Activated T-helper 1 cell treated with Interleukin-2 at 50 U/mL for 16 hours (primary cell): ENCODE measurements at places on chromosomes 3 and 15.
A peak's percentile ranks its signal among the peaks of the same experiment; 100 is the strongest.

DNA sequence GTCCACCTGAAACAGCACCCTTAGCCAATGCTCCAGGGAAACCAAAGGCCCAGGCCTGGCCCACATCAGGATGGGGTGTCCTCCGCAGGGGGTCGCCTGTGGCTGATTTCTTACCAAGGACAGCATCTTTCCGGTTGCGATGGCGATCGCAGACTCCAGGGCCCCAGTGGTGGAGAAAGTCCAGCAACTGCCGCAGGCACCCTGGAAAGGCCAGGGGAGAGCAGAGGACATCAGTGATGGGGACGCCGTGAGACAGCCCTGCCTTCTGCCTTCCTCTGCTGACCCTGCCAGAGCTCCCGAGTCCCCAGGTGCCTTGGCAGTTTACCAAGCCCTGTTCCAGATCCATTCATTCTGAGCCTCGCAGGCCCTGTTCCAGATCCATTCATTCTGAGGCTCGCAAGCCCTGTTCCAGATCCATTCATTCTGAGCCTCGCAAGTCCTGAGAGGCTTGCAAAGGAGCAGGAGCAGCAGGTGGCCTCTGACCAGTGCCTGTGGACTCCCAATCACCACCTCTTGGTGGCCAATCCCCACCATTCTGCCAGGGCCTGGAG is 12.5 kb downstream of the CTSH start:
- DNase-seq, result no peak

DNA sequence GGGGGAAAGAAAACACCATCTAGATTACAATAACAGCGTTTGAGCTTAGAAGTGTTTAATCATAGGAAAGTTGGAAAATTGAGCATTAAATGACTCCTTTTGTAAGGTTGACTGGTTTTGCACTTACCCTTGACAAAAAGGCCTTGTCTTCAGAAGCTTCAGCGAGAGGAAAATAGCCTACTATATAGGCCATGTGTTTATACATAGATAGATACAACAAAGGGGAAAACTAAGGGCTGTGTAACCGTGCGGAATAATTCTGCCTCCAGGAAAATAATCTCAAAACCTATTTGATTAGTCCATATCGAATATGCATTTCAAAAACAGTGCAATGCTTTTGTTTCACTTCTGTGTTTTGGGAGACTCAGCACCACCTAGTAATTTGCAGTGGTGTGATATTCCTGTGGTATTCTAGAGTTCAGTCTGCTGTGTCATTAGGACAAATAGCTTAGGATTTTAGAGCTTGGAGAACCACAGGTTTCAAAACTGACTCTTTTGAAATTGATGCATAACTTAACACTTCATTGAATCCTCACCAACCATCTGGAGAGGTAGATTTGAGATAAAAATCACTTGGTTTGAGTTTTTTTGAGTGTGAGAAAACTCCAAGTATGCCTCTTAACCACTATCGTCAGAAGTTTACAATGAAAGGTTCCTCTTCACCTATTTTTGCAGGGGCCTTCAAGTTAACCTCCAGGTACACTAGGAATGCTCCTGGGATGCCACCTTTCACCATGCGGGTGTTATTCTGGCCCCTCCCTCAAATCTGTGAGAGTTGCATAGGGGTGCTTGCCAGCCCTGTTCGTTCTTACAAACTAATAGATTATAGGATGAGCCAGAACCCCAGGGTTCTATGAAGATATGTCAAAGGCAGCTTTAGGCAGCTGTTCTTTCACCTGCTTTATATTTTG is 1.9 kb downstream of the ARHGAP31 start:
- DNase-seq, result no peak

- DNase-seq, result no peak
These were observed 107.9 kb upstream of the FAM174B start for GRCh38 chr15:92763459-92763858.

- no peak for DNase-seq
These were observed 65.8 kb downstream of the PEAK1 start for GRCh38 chr15:77354063-77354462.

DNA sequence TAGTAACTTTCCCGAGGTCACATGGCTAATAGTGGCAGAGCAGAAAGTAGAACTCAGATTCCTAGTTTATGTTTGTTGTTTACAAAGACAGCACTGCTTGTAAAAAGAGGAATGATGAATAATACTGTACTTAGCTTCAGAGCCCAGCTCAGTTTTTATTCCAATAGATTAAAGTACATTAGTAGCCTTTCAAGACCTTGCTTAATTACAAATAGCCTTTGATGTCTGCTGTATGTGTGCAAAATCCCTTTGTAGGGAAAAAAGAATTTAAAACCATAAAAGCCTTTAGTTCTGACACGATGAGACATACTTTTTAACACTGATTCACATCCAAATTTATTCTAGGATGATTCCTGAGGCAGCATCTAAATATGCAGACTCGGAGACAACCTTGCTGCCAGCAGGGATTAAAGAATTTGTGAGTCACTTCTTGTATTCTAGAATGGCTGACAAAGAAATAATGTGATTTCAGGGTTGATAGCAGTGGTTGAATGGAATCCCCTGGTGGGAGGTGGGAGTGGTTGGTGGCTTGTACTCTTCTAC is 324.2 kb upstream of the TGFBR2 start:
- DNase-seq, result no peak

DNA sequence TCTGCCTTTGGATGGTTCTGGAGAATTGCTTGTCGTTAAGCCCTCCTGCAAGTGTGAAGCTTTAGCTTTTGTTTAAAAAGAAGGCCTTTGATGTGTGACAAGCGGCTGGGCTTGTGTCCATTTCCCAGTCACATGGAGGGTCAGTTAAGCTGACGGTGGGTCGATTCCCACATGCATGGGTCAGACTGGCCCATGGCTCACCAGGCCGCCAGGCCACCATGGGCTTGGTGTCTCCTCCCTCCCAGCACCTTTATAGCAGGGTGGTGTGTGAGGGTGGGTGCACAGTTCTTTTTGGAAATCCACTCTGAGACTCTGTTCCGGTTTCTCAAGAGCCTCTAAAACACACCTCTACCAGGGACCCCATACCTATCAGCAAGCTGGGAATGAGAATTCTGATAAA is 67.2 kb downstream of the SCN5A start:
- no peak for DNase-seq

- no peak for DNase-seq
These were observed 938 bp downstream of the DZIP3 start for GRCh38 chr3:108590460-108590859.

- no peak for DNase-seq
These were observed 51.8 kb downstream of the CD200 start for GRCh38 chr3:112384769-112385168.

- peak; percentile 59 for DNase-seq
These were observed 54.3 kb downstream of the OXNAD1 start for GRCh38 chr3:16319307-16319706.

DNA sequence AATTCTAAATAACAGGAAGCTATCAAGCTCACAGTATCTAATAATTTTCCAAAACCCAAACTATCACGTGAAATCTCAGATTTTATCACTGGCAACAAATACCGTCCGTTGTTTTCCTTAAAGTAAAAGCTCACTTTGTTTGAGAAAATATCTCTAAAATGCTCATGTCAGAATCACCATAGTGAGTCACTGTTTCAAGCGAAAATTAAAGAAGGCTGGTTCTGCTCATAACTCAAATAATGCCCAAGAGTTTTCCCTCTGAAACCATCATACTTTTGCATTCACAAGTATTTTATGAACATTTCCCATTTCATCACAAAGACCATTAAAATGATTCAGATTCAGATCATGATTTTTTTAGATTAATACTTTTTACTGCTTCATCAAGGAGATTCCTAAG is 50.6 kb downstream of the TBL1XR1 start:
- no peak for DNase-seq

GRCh38 chr15:101210058-101210457 is 41.8 kb downstream of the CHSY1 start:
- no peak for DNase-seq

DNA sequence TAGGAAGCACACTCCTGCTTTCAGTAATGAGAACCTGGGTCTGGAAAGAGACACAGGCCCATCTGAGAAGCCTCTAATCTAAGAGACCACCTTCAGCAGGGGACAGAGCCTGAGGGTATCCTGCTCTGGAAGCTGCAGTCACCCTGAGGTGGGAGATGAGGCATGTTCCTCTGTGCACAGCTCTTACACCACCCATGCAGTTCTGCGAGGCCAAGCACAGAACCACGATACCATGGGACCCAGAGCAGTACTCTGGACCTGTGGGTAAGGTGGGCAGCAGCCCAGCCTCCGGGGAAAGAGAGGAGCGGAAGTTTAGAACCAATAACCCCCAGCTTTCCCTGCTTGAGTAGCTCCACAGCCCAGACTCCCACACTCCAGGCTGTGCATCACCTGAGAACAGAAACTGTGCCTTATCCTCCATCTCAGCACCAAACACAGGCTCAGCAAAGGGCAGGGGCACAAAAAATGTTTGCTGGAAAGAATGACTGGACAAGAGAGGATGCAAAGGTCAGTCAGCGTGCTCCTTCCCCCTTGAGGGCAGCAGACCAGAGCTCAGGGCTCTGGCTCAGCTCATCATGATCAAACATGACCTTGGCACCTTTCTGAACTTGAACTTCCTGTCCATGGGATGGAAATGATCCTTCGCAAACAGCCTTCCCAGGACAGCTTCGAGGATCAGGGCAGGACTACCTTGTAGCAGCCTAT is 43.1 kb downstream of the RBPMS2 start:
- DNase-seq, result no peak

DNA sequence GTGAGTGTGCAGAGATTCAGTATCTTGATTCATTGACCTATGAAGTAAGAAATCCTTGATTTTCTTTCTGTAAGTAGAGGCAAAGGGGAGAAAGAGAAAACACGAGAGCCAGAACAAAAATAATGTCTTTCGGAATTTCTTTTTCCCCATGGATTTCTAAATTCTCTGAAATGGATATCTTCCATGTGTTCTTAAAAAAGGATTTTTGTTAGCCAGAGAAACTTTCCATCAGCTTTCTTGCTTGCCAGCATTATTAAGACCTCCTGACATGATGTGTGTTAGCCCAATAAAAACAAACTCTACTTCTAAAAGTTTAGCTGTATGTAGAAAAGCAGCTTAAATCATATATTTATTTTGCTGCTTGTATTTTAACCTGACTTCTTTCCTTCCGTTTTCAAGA is 122.3 kb upstream of the AADACL2 start:
- no peak for DNase-seq

- no peak for DNase-seq
These were observed 77.9 kb downstream of the SPSB4 start for GRCh38 chr3:141129049-141129448.

DNA sequence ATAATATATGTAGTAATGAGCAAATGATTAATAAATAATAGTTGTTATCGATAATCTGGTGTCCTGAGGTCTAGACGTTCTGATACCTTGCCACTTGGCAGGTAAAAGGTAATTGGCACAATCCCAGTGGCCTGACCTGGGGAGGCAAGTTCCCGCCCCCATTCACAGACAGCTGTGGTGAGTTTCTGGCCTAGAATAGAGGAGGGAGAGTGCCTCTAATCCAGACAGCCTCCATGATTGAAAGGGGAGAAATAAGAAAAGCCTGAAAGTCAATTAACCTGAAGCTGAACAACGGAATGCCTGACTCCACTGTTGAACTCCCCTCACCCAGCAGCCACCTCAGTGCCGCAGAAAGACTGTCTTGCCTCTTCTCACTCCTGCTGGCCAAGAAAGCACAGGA is 38.1 kb upstream of the SV2B start:
- no peak for DNase-seq

- DNase-seq, result no peak
These were observed 406 bp upstream of the RASA2 start for GRCh38 chr3:141486496-141486745.

DNA sequence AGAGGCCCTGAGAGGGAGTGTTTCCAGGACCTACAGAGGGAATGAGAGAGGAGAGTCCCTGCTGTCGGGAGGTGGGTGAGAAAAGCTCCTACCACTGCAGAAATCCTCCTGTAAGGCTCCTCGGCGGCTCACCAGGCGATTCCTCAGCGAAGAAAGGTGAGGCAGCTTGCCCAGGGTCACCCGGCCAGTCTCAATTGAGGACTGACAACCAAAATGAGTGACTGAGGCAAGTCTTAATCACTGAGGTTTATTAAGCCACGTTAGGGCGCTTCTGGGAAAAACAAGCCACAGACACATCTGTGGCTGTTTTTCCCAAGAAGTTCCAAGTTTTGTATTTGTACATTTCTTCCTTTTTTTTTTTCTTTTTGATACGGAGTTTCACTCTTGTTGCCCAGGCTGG is 48.5 kb downstream of the ZDHHC19 start:
- no peak for DNase-seq

GRCh38 chr15:86852741-86853140 is 773.1 kb downstream of the AGBL1 start:
- no peak for DNase-seq

DNA sequence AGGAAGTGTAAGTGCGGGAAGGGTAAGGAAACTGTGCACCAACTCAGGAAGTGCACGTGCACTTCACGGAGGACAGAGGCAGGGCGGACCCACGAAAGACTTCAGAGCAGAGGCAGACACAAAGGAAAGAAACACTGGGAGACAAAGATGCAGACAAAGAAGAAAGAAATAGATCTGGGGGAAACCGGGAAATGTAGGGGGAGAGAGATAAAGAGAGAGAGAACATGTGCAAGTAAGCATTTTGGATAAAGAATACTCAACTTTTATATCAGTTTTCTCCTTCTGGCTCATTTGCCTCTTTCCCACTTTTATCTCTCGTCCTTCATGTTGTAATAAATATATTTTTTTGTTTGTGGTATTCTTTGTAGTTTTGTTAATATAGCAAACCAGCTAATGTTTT is 204.2 kb downstream of the WDR72 start:
- DNase-seq, result no peak

GRCh38 chr15:73349191-73349590 is 19.6 kb downstream of the HCN4 start:
- DNase-seq, result no peak
